ENCODE measurements at places on chromosomes 3 and 15.

DNA sequence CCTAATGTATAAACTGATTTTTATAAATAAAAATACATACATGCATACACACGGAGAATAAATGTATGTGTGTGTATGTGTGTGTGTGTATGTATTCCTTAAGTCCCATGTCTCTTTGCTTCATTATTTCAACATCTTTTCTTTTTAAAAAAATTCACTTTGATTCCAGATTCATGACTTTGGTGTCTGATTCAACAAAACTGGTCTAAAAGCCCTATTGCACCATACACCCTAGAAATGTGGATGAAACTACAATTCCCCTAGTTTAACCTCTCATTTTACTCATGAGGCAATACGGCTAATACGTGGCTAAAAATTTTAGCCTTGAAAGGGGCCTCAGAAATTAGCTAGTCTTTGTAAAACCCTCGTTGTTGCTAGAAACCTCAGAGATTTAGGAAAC lies 228.1 kb downstream of the ADAMTS9 start:
- DNase-seq: no peak

DNA sequence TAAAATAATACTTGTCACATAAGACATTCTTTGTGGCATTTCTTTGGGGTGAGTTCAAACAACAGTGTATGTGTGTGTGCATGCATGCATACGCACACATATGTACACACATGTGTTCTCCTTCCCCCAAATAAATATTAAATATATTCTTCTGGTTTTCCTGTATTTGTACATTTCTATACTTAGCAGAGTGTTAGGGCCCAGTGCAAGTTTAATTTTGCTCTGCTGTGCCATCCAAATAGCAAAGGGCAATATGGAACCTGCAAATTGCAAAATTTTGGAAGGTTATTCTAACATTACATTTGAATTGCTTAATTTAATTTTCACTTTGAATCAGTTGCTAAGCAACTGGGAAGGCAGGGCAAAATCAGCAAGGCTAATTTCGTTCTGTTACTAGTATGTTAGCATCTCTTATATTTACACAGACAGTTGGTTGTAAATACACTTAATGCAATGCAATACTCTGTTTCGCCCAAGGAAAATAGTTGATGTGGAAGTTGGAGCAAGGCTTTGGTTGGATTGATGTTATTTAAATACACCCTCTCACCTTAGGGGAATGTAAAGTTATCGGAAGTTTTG lies 130.4 kb downstream of the ITPR1 start:
- no peak for DNase-seq

GRCh38 chr3:19485267-19485666 lies 337.0 kb downstream of the KCNH8 start:
- DNase-seq: no peak

DNA sequence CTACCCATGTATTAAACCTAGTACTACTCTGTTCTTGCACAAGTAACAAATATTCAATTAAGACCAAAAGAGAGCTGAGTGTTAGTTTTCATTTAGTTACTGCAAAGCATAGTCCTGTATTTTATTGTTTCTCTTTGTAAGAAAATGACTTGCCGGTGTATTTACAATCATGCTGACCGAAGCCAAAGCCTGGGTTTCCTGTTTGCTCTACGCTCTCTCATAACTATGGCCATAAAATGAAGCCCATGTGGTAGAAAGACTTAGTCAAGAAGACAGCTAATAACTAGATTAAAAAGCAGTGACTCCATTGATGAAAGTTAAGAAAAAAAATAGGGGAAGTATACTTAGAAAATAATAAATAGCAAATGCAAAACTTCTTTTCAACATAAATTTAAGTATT lies 479.9 kb downstream of the CNTN4 start:
- DNase-seq: no peak

GRCh38 chr3:59908280-59908679 lies 858.5 kb upstream of the CFAP20DC start:
- DNase-seq: no peak

DNA sequence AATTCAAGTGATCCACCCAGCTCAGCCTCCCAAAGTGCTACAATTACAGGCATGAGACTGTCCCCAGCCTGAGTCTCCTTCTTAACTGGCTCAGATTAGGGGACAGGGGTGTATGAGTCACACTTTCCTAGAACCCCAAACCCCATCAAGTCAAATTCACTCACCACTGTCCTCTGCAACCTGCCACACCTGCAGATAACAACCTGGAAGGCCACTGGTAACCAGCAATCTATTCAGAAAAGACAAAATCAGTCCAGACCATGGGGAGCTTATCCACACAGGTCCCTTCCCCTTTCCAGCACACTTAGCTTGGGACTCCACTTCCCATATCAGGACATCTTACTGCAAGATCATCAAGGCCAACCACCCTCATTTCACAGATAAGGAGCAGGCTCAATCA lies 6.4 kb downstream of the WDR73 start:
- no peak for DNase-seq

- no peak for DNase-seq
Observed at GRCh38 chr3:178736300-178736699, 200.1 kb downstream of the KCNMB2 start.

- DNase-seq: no peak
Observed at GRCh38 chr3:10766049-10766705, 49.9 kb upstream of the SLC6A11 start.

DNA sequence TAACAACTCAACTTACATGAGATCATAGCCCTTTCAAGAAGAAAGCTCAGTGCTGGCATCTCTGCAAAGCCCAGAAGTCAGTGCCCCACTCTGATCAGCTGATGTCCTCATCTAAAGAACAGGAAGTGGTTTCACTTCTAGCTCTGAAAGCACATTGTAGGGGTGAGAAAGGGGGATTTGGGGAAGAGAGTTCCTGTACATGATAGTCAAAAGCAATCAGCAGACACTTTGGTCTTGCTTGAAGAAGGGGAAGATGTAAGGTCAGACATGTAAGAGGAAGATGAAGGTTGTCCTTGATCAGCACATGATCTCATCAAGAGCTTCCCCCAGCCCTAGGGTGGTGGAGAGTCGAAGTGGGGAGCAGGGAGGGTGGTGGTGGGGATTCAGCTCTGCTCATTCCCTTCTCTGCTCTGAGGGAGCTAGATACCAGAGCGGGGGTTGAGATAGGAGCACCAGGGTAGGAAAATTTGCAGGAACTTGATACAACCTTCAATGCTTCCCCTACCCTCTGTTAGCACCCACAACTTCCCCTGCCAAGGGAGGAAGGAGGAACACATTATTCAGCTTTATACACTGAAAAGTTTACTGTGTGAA lies 76.4 kb upstream of the ETV5 start:
- DNase-seq: no peak

DNA sequence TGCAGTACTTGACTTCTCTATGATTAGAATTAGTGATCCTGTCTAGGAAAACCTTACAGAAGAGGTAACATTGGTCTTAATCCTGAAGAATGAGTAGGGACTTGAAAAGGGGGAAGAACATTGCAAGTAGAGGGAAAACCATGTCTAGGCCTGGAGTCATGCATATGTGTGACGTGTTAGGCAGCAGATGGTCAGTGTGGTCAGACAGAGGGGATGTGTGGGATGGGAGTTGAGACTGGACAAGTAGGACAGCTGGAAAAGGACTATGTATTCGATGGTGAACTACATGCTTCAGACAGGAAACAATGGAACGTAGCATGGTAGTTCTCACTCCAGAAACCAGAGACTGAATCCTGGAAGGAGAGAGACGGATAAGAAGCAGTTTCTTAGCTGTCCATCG lies 235.6 kb upstream of the LRTM1 start:
- no peak for DNase-seq

- DNase-seq: no peak
Observed at GRCh38 chr3:148070041-148070440, 627.7 kb upstream of the AGTR1 start.

- no peak for DNase-seq
Observed at GRCh38 chr3:177338697-177339219, 141.5 kb upstream of the TBL1XR1 start.

- DNase-seq: no peak
Observed at GRCh38 chr3:180633722-180634121, 31.8 kb downstream of the TTC14 start.

- no peak for DNase-seq
Observed at GRCh38 chr15:48493084-48493762, 152.3 kb downstream of the FBN1 start.

DNA sequence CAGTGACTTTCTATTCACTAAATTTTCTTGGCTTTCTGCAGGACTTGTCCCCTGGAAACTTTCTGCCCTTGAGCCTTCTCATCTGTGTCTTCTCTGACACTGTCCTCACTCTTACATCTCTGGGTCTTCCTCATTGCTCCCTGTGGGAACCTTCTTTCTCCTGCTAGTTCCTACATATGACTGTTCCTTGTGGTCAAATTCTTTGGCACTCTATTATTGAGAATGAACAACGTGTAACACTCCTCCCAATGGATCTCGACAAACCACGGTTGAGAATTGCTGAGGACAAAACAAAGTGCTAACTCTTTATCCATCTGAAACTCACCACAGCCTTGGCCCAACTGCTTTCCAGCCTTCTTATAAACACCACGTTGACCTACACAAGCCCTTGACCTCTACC lies 3.5 kb upstream of the FAM81A start:
- no peak for DNase-seq

GRCh38 chr3:64365877-64366276 lies 140.6 kb upstream of the PRICKLE2 start:
- DNase-seq: no peak

DNA sequence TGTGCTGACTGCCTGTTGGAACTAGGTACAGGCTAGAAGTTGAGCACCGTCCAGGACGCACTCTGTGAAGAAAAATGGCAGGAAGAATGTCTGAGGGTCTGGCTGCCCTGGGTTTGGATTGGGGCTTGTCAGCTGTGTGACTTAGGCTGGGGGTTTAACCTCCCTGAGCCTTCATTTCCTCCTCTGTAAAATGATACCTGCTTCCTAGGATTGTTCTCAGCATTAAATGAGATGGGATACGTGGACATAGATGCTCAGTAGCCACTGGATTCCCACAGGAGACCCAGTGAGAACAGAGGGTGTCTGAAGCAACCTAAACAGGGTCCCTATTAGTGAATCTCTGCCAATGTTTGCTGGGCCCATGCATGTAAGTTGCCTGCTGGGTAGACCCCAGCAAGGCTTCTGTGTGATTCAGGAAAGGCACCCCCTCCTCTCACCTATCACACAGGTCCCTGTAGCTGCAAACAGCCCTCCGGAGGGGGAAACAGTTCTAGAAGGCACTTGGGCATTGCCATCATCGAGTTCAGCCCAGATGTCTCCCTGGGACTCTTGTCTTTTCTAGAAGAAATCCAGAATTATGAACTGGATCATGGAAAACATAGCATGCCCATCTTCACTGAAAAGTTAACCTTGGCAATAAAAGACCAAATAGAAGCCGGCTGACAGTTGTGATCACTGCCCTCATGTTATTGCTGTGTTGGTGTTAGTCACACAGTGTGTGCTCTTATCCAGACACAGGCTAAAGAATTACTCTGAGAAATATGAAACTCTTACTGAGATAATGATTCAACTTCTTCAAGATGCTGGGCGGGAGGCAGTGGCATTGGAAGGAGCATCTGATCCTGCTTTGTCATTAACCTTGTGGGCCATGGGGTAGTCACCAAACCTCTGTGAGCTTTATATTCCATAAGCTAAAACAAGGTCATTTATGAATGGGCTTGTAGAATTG lies 64.5 kb downstream of the SMAD6 start:
- DNase-seq: no peak

DNA sequence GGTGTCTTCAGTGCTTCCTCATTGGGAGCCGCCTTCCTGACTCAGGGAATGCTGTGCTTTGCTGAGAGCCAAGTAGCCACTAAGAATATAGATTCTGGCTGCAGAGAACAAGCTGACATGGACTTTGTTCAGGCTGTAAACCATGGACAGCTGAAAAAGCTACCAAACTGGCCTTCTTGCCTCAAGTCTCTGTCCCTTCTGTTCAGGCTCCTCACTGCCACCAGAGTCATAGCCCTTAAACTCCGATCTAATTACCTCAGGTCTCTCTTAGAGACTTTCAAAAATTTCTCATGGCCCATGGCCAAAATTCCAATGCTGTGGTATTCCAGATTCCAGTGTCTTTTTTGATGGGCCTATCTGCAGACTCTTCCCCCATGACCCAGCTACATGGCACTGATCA lies 19.4 kb upstream of the PTX3 start:
- DNase-seq: no peak

DNA sequence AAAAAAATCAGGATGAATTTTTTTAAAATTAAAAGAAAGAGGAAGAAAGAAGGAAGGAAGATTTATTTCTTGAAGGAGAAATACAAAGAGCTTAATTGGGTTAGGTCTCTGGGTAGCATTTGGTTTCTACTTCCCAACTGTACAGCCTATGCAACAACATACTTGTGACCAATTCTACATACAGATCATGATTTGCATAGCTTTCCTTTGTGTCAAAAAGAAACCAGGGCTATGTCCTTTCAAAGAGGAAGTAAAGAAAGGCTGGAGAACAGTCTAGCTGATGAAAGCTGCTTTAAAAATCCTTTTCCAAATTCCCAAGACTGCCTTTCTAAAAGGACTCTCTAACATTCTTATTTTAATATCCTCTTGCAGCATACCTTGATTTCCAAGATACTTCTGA lies 6.1 kb upstream of the HGD start:
- no peak for DNase-seq

- no peak for DNase-seq
Observed at GRCh38 chr15:62940755-62941361, 101.7 kb upstream of the TPM1 start.

DNA sequence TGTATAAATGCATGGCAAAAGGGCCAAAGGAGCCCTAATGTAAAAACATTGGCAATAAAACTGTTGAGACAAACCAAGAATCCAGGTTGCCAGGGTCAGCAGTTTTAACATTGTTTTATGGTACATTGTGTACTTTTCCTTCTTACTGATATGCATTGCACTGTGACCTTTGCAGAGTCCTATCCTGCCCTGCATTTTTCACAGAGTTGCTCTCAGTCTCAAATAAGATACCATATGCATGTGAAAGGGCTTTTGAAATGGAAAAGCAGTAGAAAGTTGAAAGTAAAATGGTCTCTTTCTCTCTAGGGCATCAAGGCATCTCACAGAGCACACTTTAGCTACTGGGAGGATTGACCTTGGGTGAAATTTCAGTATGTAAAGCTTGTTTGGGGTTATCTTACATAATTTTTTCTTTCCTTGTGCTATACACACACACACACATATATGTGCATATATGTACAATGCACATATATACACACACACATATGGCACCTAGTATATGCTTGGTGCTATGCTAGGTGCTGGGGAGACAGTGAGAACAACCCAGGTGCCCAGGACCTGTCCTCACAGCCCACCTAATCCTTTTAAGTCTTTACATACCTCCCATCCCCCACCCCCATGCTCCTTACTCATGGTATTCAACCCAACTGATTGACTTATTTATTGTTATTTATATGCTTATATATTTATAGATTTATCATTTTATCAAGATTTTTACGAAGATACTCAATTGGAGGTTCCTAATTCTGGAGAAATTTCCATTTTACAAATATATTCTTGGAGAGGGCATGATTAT lies 1.2 kb upstream of the PPP2R3A start:
- no peak for DNase-seq

GRCh38 chr3:73270839-73271483 lies 209.5 kb downstream of the EBLN2 start:
- DNase-seq: no peak

GRCh38 chr3:11910971-11911531 lies 64.4 kb upstream of the TAMM41 start:
- DNase-seq: no peak

All from stimulated activated CD8-positive, alpha-beta memory T cell treated with anti-CD3 and anti-CD28 coated beads, Interleukin-4, amount 100 ng/mL, for 4 hours (primary cell).